ENCODE measurements at places on chromosomes 6 and 20. TPM values are rescaled to one million over a fixed set of nuclear protein-coding genes. Genes with fewer than 3 reads are reported as not detected.

DNA sequence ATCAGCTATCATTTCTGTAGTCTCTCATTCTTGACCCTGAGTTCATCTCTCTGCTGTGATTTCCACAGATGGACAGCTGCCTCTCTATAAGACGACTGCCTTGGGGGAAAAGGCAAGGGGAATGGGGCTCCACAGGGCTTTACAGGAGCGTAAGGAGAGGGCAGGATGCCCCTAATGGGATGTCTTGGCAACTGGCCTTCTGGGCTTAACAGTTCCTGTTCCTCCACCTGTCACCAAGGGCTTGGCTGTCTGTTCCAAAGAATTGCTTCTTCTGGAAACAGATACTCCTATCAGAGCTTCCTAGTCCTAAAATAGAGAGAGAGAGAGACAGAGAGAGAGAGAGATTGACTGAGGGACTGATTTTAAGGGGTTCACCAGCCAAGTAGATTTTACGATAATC is 181.9 kb downstream of the TMEM200A start:
- DNase-seq: no peak

GRCh38 chr6:169121013-169121412 is 132.6 kb downstream of the THBS2 start:
- no peak for DNase-seq

Gene C6orf89
- 32.7 TPM for total RNA-seq

DNA sequence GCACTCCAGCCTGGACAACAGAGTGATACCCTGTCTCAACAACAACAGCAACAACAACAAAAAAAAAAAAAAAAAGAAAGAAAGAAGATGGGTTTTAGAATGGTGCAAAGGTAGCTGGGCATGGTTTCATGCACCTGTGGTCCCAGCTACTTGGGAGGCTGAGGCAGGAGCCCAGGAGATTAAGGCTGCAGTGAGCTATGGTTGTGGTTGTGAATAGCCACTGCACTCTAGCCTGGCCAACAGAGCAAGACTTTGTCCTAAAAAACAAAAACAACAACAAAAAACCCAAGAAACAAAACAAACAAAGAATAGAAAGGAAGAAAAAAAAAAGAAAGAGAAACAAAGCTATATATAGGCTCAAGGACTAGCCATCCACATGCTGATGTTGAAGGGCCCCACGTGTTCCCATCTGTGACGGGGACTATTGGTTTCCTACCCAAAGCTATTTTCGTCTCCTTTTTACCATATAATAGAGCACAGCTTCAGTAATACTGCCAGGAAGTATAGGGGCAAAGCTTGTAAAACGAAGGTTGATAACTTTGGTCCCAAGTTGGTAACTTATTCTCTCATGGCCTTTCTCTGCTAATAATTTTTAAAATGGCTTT is 7.9 kb upstream of the EEF1E1 start:
- DNase-seq: no peak

DNA sequence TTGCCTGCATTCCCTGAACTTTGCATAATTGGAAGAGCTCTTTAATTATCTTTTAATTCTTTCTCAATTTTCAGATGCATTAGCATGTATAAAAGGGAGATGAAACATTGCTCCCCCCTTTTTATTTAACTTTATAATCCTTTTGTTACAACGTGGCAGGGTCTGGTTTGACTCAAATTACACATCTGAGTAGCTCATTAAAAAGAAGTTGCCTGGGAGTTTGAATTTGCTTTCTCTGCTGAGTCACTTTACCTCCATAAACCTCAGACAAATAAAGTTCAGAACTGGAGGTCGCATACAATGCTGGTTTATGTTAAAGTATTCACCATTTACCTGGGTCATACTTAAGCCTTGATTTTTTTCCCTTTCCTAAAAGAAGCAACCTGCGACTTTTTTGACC is 495.2 kb downstream of the PREX1 start:
- no peak for DNase-seq

GRCh38 chr20:46674253-46675083 is 14.8 kb downstream of the TP53RK start:
- no peak for DNase-seq

Gene TCFL5
- 5.8 TPM for total RNA-seq

All from activated naive CD8-positive, alpha-beta T cell treated with anti-CD3 and anti-CD28 coated beads for 36 hours (primary cell).